Nucleus accumbens (tissue), 56 donors: ENCODE measurements at places on chromosomes 1 and 21.

DNA sequence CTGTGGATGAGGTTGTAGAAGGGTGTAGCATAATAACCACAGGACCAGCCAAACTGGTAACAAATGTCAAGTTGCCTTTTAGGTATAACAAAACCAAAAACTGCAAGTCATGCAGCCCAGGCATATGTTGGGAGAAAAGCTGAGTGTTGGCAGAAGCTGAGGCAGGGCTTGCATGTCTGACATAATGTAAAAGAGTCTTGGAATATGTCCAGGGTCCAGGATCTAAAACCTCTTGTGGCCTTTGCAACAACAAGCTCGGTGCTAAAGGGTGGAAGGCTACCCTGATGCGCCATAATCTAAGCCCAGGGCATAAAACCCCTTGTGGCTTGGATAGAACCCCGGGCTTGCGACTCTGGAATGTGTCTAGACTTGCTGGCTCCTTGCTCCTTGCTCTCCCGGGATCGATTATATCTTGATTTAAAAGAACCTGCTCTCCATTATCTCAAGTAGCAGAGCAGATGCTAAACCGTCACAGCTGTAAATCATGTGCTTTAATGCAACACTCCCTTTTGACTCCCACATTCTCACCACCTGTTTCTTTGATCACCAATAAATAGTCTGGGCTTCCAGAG, 26.5 kb upstream of the SLC35A3 start:
- DNase-seq: no peak

GRCh38 chr1:64212031-64212430, 8.6 kb downstream of the UBE2U start:
- DNase-seq: no peak

GRCh38 chr21:44935533-44935927, 4.3 kb upstream of the SLX9 start:
- no peak for DNase-seq

DNA sequence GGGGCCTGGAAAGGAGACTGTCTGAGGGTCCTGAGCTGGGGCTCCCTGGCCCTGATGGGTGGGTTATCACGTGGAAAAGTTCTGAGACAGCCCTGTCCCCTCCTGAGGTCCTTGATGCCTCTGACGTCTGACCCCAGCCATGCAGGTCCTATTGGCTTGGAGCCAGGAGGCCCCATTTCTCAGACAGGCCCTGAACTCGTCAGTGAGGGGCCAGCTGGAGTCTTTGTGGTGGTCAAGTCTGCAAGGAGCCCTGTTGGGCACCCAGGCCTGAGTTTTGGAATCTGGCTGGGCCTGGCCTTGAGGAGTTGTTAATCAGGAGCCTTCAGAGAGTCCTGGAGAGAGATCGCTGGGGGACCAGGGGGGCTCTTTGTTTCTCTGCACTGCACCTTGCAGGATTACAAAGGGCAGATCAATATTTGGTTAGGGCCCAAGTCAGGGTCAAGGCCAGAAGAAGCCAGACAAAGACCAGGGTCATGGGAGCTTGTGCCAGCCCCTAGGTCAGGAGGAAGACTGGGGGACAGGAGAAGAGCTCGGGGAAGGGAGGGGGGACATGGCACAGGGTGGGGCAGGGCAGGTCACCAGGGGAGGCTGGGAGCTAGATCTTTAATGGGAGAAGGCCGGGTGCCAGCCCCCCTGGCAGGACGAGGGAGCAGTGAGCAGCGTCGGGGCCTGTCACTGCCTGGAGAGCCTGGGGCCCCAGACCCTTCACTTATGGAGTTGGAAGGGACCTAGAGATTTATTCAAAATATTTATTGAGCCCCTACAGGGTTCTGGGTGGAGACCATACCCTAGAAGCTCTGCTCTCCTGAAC, 83.2 kb downstream of the PTPRU start:
- no peak for DNase-seq

DNA sequence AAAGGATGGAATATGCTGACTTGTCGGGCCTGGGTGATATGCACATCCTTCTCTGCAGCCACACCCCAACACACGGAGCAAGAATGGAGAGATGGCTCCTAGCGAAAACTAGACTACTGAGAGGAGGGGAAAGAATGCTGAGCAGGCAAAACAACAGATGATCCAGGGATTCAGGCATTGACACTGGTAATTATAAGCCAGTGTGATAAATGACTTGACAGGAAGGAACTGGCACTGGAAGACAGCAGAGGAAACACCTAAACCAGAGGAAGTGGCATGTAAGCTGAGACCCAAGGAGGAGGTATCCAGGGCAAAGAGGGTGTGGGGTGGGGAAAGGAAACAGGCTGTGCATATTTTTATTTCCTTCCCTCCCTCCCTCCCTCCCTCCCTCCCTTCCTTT, 31.7 kb upstream of the KHDRBS1 start:
- no peak for DNase-seq

DNA sequence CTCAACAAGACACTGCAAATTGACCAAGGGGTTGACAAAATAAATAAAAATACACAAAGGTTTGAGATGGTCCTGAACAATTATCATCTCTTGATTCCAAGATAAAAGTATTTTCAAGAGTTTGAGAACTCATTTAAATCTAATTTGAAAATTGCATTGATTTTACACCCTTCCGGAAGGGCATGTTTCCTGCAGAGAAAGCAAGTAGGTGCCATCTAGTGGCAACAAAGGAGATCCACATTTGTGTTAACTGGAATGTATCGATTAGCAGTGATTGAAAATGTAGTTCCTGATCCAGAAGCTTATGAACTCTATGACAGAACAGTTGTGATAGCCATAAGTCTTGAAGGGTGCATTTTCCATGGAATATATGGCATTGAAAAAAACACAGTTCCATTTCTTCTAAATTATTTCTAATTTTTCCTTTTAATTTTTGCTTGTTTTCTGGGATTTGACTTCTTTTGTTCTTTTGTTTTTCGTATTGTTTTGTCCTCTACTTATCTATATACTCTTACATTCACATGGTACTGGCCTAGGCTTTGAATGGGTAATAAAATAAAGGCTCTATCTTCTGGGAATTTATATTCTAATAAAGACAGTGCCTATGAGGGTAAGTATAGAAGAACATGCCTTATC, 143.7 kb downstream of the DNM3 start:
- DNase-seq: no peak

DNA sequence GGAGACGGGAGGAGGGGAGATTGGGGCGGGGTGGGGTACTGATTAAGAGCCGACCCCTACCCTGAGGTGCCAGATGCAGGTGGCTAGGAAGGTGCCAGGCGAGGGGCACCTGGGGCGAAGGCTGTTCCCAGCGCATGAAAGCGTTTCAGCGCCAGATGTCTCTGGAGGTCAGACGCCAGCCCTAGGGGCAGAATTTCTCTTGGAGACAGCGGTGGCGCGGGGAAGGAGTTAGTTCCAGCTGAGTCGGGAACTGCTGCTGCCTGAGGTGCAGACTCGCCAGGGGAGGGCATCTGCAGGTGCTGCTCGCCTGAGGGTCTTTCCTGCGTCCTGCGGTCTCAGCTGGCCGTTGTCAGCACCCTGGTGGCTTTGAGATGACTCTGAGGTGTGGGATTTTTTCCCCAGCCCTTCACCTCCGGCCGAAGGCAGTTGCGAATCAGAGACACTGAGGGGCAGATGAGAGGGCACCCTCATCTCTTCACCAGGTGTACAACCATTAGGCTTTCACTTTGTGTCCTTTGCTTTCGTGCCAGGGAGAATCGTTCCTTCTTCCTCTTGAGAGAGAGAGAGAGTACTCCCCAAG, 539 bp downstream of the CGN start:
- DNase-seq: no peak

- no peak for DNase-seq
These were observed 27.6 kb downstream of the RUNX3 start for GRCh38 chr1:24902471-24902891.

GRCh38 chr1:151281969-151282882, at the start of gene ZNF687:
TSS of gene ZNF687 (plus strand) at chr1:151282299. CDS start at chr1:151286292, 3,993 bp downstream.
- DNase-seq: peak; percentile 100

DNA sequence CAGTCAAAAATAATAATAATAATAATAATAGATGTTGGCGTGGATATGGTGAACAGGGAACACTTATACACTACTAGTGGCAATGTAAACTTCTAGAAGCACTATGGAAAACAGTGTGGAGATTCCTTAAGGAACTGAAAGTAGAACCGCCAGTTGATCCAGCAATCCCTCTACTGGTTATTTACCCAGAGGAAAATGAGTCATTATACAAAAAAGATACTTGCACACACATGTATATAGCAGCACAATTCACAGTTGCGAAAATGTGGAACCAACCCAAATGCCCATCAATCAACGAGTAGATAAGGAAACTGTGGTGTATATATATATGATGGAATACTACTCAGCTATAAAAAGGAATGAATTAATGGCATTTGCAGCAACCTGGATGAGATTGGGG, 176.0 kb downstream of the PLPP3 start:
- DNase-seq: no peak

- DNase-seq: no peak
These were observed 7.8 kb downstream of the TBX19 start for GRCh38 chr1:168288311-168289052.

GRCh38 chr1:201713086-201713810, 115.7 kb upstream of the IPO9 start:
- DNase-seq: peak; percentile 74

DNA sequence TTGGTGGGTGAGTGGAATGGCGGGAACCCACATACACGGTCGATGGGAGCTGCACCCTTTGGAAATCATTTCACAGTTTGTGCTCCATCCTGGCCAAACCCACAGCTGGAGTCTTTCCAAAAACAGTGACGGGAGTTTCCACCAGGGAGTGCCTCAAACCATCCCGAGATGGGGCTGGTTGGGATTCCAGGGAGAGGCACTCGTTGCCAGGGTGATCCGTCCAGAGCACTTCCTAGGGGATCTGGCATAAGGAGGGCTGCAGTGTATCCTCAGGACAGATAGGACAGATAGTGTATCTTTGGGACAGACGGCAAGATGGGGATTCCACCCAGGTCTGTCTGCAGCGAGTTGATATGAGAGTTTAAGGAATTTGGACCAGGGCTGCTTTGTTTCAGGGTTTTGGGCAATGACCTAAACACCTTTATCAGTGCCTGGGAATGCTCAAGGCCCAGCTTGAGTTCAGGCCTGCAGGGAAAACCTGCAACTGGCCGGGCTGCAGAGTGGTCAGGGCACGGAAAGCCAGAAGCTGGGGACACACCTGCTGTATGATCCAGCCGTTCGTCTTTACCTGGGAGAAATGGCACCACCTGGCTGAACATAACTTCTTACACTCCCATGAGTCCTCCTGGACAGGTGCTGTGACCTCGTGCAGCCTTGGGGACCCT, 3.4 kb upstream of the POFUT2 start:
- no peak for DNase-seq

DNA sequence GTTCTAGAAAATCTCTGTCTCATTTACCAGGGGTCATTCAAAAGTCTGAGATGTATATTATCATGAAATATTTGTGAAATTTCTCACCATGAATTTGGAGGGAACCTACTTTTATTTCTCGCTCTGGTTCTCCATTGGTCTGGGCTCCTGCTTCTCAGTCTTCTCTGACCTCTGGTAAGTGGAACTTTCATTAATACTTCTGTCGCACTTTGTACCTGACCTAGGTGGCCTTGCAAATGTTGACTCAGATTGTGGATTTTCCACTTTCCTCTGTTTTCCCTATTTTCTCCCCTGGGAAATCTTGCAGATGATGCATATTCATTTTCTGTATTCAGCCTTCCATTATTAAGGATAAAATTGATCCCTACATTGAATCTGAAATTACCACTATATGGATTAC, 53.2 kb downstream of the LRIG2 start:
- DNase-seq: no peak
